ENCODE measurements at places on chromosomes 6 and 20. TPM values are rescaled to one million over a fixed set of nuclear protein-coding genes. Genes with fewer than 3 reads are reported as not detected.

DDO gene
- total RNA-seq, result not detected

SIM1 gene
- not detected for total RNA-seq

NFKBIL1 gene
- total RNA-seq, result 46.9 TPM

CST4 gene
- 0.98 TPM for total RNA-seq

IL17A gene
- total RNA-seq, result not detected

FRK gene
- 0.46 TPM for total RNA-seq

SPEF1 gene
- total RNA-seq, result 2.0 TPM

Measured in PC-3 (cell line).